ENCODE measurements at places on chromosomes 3 and 15.

DNA sequence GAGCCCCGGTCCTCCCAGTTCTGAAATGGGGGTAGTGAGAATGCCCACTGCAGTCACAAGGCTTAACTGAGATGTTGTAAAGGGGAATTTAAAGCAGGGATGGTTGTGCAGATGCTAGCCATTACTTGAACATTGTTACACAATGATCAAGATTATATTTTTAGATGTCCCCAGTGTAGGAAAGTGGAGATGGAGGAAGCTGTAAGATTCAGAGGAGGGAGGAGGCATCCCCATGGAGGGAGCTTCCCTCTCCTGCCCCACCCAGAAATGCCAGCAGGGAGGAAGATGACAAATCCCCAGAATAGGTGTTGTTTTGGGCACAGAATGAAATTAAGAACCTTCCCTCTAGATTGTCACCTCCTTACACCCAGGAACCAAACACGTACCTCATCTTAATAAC, 46.1 kb downstream of the EFCAB12 start:
- DNase-seq = no peak

DNA sequence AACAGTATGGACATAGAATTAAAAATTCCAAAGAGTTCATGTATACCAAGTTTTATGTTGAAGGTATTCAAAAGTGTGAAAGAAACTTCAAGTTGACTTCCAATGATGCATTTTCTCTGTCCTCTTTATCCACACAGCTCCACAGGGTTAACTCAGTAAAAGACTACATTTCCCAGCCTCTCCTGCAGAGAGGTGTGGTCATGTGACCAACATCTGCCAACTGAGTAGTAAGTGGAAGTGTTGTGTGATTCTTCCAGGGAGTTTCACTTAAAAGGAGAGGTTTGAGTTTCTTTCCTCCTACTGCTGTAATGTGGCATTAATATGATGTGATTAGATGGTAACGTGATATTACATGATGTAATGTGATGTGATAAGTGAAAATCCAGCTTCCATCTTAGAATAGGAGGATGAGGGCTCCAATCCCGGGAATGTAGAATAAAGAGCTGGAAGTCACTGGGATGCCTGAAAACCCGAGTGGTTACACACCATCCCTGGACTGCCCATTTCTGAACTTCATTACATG, 280.6 kb downstream of the ARRDC4 start:
- DNase-seq = no peak

DNA sequence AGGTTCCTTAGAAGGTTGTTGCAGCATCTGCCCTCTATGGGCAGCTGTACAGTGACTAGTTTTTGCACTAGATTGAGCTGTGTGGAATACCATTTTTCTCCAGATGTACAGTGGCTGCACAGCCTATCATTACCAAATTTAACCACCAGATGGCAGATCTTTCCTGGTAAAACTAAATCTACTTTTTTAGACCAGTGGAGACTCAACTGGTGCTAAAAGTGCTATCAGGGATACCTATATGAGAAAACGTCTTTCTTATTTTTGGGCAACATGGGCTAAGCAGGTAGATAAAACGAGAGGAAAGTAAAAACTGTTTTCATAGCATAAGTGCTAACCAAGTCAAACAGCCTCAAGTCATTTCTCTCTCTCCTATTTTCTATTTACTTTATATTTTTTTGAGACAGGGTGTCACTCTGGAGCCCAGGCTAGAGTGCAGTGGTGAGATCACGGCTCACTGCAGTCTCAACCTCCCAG, 21.2 kb downstream of the IGSF10 start:
- no peak for DNase-seq

DNA sequence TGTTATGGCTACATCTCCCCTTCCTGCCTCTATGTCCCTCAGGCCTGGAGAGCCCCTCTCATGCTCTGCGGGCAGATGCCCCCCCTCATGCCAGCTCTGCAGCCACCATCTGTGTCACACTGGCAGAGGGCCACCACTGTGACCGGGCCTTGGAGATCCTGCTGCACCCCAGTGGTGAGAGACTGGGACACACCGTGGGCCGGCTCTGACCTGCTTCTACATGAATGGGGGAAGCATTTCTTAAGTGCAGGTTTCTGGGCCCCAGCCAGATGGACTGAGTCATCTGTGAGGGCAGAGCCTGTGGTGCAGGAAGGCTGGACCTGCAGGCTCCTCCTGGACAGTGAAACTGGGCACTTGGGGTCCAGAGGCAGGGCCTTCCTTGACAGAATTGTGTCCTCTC, 4.8 kb downstream of the VWA5B2 start:
- no peak for DNase-seq

- no peak for DNase-seq
Measured at GRCh38 chr15:29936353-29937049, 114.2 kb upstream of the TJP1 start.

DNA sequence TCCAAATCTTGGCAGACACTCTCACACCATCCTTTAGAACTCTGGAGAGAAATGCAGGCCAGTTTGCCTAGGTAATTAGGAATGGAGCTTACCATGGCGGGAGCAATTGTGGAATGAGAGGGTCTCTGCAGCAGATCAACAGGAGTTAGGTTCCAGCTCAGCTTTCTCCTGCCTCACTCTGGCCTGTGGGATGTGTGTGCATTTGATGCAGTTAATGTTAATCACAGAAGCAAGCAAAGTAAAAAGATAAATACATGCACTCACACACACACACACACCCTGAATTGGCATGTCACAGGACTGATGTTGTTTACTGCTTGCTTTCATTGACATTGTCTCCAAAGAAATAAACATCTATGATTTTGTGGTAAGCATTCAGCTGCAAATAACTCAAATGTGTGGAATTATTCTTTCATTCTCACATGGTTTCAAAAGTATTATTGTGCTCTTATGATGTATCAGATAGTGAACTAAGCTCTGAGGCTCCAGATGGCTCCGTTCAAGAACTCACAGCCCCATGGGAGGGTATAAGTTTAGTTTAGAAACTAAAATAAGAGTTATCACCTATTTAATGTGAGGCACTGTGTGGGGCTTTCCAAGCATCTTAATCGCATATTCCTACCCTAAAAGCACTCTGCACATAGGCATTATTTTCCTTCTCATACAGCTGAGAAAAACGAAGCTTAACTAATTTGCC, 31.3 kb upstream of the BFSP2 start:
- DNase-seq = no peak

- no peak for DNase-seq
Measured at GRCh38 chr15:76204109-76204845, 107.0 kb downstream of the ETFA start.

- no peak for DNase-seq
Measured at GRCh38 chr15:77487469-77487842, 66.8 kb downstream of the HMG20A start.

GRCh38 chr15:48333540-48333939, 2.3 kb downstream of the DUT start:
- DNase-seq = no peak

DNA sequence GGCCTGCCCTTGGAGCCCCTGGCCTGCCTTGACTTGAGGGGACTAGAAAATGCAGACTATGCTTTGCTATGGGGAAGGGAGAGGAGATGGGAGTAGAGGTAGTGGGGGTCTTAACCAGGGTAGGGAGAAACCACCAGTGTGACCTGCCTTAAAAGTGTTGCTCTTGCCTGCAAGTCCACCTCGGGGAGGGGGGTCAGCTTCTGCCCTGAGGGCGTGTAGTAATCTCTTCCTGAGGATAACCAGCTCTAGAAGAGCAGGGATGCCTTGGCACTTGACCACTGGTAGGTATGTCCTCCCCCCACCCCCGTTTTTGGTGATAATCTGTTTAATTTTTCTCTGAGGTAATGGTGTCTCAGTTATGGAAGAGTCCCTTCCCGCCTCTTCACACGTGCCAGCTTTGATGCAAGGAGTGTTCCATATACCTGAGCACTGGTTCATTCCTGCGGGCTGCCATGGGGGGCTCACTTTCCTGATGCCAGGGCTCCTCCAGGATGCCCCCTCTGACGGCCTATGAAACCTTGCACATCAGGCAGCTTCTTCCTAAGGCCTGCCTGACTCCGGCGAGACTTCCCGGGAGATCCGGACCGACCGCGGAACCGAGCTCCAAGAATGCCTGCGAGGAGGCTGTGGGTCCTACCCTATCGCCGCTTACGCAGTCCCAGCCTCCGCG, 780 bp upstream of the P4HTM start:
- DNase-seq = no peak

DNA sequence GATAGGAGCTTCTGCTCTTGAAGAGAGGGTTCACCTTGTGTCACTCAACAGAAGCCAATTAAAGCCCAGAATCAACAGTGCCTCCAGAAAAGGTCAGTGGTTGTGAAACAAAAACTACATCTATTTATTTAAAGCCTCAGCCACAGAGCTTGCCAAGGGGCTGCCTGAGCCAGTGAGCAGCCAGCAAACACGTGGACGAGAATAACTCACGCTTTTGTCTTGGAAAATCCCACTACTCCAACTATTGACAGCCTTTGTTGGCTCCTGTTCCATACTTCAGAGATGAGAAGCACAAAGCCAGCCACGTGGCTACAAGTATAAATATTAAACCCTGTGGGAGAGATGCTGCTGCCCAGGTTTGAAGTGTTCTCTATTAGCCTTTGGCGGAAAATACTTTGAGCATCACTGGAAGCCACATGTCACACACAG, 10.3 kb downstream of the GPR156 start:
- DNase-seq = no peak

DNA sequence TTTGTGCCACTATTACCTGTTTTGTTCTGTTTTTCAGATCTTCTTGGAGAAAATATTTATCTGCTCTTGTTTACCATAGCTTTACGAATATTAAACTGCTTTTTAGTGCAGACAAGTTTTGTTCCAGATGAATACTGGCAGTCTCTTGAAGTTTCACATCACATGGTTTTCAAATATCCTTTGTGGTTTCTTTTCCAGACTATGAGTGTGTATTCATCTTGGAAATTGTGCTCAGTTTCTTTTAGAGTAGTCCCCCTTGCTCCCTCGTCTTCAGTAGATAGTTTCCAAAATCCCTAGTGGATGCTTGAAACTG, 1.2 kb downstream of the PIGB start:
- no peak for DNase-seq

DNA sequence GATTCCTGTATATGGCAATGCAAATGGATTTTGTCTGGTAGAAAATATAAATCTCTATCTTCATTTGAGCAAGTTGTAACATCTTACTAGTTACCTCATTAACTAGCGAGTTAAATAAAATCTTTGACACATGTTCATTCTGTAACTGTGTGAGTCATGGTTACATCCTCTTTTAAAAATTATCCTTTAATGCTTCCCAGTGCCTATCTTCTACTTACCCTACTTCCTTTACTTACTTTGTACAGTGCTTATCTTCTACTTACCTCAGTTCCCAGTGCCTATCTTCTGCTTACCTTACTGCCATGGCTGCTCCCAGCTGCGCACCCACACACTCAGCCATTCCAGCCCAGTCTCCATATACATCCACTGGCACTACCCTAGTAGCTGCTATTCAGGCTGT, 71.9 kb upstream of the GOLGA8B start:
- DNase-seq = no peak

GRCh38 chr3:186330772-186331460, 31.1 kb downstream of the DGKG start:
- no peak for DNase-seq

Data from keratinocyte (primary cell).